ENCODE measurements at places on chromosomes 13 and 19. TPM values are rescaled to one million over a fixed set of nuclear protein-coding genes. Genes with fewer than 3 reads are reported as not detected.

PSG3 gene
- 0.53 TPM for polyA plus RNA-seq

FCHO1 gene
- 3.4 TPM for polyA plus RNA-seq

KLK7 gene
- polyA plus RNA-seq = 6.1 TPM

ZNF780B gene
- 21.4 TPM for polyA plus RNA-seq

ZNF460 gene
- polyA plus RNA-seq = 1.5 TPM

IGFL3 gene
- polyA plus RNA-seq = not detected

IRS2 gene
- 12.4 TPM for polyA plus RNA-seq

SIGLEC10 gene
- 0.87 TPM for polyA plus RNA-seq

DNA sequence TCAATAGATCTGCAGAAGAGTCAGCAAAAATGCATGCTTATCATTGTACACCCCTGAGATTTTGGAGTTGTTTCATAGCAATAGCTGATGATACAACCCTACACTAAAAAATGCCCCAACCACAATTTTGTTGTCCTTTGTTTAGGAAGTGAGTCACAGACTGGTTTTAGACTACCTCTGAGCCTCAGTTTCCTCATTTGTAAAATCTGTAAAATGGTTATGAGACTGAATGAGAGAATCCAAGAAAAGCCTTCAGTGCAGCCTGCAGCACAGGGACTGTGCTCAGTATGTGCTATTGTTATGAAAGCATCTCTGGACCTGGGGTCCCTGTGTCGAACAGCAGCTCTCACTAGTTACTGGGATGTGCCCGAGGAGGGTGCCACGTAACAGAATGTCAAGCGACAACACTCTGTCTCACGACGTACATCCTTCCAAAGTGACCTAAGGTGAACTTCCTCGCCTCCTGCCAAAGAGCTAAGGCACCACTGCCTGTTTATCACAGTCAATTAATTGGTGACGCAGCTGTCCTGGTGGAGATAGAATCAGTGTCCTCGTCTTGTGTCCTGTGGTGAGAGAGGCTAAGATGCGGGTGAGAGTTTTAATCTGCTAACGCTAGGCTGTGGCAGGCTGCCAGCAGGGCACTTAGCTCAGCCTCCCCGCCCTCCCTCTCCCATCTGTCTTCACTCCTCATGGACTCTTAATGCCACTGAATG lies 18.1 kb downstream of the DHRS12 start:
- no peak for DNase-seq

- DNase-seq = no peak
These were observed 52.0 kb downstream of the DCT start for GRCh38 chr13:94427313-94427953.

GRCh38 chr13:28349907-28350654 lies 144.8 kb downstream of the FLT1 start:
- DNase-seq = no peak

DNA sequence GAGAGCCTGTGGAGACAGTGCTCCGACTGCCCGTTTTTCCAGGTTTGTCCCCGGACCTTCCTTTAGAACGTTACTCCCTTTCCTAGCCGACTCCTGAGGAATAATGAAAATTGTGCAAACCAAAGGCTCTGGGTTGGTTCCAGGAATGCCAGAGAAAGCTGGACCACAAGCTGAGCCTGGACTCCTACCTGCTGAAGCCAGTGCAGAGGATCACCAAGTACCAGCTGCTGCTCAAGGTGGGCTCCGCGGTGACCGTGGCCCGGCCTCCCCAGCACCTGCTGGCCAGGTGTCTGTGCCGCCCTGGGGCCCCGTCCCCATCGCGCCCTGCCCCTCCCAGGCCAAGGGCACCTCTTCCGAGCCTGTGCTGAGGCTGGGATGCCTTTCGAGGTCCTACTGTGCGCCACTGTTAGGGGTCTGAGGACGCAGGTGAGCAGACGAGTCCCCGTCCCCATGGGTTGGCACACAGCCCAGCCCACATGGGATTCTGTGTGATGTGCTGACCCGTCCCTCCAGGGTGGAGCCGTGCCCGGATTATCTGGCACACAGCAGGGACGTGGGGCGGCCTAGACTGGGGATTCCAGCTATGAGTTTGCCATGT lies 20.5 kb upstream of the F7 start:
- no peak for DNase-seq

DNA sequence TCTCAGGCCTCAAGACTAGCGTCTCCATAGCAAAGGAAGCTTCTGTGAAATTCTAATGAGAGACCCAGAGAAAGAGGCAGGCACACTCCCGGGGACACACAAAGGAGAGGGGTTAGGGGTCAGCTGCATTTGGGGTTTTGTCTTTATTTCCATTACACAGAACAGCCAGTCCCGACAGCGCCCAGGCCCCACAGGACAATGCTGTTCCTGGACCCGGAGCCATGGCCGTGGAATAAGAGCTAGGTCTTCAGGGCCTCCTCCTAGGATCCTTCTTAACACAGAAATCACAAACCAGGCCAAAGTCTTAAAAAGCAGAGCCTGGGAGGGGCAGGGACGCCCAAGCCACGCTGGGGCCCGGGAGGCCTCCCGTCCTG lies 22.8 kb downstream of the KCTD15 start:
- DNase-seq = no peak

DNA sequence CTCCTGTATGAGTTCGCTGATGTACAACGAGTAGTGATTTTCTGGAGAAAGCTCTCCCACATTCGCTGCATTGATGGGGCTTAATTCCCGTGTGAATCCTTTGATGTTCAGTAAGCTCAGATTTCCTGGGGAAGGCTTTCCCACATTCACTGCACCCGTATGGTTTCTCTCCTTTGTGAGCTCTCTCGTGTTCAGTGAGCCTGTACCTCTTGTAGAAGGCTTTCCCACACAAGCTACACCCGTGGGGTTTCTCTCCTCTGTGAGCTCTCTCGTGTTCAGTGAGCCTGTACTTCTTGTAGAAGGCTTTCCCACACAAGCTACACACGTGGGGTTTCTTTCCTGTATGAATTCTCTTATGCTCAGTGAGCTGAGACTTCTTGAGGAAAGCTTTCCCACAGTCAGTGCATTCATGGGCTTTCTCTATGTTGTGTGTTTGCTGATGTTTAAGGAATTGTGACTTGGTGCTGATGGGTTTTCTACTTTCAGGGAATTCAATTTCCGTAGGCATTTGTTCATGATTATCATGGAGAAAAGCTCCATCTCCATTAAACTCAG lies 3.5 kb upstream of the ZNF577 start:
- no peak for DNase-seq

DNA sequence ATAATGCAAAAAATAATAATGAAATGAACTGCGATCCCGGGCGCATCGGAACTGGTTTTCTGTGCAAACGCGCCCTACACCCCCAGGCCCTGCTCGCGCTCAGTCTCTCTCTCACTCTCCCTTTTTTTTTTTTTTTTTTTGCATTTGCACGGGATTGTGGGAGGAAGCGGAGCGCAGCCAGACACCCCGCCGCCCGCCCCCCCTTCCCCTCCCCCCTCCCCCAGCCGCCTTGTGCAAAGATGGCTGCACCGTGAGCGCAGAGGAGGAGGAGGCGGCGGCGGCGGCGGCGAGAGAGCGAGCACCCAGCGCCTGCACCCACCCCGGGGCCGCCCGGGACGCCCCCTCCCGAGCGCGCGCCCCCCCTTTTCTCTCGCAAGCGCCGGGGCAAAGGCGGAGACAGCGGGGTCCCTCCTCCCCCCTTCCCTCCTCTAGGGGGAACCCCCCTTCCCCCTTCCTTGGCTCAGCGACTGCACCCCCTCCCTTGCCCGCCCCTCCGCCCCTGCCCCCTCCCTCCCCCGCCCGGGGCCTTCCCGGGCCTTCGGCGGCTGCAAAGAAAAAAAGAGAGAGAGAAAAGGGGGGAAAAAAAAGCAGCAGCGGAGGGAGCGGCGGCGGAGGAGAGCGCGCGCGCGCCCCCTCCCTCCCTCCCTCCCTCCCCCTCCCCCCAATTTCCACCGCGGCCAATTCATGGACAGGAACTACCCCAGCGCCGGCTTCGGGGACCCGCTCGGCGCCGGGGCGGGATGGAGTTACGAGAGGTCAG lies at the start of gene PRR12:
Gene PRR12 (plus strand): TSS at position 212 of the 760 bp plus-strand sequence. CDS start 473 bp downstream, at position 685.
- DNase-seq = no peak

DNA sequence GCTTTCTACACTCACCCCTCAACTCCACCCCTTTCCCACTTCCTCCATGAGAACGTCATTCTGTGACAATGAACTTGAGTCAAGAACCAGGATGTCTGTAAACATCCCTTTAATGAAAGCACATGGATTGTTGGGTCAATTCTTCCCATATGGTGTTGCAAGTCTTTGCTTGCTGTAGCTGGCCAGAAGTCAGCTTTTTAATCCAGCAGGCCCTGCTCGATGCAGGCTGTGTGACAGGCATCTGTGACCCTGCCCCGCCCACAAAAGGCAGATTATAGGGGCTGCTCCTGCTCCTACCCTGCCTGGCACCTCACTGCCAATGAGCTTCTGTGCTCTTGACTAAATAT lies 78.0 kb downstream of the STARD13 start:
- DNase-seq = no peak

GRCh38 chr19:47122359-47123335 lies 8.0 kb upstream of the SAE1 start:
- no peak for DNase-seq

GRCh38 chr19:29365836-29366417 lies 153.0 kb upstream of the UQCRFS1 start:
- DNase-seq = no peak

- no peak for DNase-seq
These were observed 126.0 kb downstream of the ATP11A start for GRCh38 chr13:112815871-112816270.

DNA sequence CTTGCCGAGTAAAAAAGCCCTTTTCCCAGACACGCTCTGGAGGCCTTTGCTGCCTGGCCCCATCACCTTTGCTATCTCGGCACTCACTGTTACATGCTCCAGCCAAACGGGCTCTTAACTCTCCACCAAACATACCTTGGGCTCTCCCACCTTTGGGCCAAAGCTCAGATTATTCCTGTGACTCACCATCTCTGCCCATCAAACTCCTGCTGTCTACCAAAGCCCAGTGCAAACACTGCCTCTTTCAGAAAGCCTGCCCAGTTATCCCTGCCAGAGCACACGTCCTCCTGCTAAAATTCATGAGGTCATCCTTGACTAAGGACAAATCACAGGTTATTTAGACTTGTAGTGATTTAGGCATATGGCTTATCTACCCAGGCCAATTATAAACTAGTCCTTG lies 48.1 kb upstream of the SERPINE3 start:
- no peak for DNase-seq

DNA sequence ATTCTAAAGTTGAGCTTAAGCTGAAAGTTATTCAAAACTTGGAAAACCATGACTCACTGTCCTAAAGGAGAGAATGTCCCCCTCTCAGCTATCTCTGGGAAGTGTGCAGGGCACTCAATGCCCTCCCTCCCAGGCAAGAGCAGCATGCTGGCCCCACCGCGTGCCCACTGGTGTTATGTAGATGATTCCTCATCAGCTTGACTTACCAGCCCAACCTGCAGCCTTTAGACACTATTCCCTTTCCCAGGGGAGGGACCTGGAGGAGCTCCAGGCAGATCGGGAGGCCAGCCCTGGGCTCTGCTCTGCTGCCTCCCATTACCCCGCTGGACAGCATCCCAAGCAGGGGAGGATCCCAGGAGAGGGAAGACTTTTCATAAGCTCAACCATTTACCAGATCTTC lies 124.6 kb downstream of the FGF14 start:
- no peak for DNase-seq

DNA sequence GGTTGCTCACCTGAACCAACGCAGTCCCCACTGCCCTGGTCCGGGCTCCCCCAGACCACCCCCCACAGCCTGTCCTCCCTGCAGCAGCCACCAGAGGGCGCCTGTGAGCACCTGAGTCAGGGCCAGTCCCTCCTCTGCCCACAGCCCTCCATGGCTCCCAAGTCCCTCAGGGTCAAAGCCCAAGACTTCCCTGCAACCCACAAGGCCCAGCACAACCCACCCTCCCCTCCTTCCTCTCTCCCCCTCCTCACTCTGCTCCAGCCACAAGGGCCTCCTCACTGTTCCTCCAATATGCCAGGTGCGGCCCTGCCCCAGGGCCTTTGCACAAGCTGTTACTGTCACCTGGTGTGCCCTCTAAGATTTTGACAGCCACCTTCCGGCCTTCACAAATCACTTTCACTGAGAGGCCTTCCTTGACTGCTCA lies 10.9 kb downstream of the GNA15 start:
- no peak for DNase-seq

- DNase-seq = no peak
These were observed at the start of gene DOCK6 for GRCh38 chr19:11261971-11262839. TSS of gene DOCK6 (minus strand) at chr19:11262524. CDS start at chr19:11262440, 84 bp downstream.

DNA sequence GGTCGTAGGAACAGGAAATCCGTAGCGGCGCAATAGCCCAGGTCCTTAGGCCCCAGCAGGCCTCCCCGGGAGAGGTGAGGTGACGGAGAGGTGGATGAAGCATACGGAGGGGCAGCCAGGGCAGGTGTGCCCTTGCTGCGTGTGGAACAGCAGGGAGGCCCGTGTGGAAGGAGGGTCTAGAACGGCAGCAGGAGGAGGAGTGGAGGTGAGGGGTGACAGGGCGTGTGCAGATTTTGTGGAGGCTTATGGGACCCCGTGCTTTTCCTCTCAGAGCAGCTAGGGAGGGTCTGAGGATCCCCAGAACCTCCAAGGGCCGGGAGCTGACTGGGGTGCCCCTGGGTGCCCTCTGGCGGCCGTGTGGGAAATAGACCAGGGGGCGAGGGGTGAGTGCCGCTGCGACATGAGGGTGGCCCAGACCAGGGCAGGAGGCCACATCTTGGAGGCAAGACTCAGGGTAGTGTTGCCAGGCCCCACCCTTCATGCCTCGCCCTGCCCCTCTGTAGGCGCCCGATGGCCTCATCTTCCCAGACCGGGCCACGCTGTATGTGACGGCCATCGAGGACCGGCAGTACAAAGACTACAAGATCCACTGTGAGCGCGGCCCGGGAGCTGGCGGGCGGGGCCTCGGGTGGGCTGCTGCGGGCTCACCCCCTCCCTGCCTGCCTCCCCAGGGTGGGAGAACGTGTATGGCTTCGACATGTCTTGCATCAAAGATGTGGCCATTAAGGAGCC lies 5.0 kb upstream of the ADM5 start:
- no peak for DNase-seq

DNA sequence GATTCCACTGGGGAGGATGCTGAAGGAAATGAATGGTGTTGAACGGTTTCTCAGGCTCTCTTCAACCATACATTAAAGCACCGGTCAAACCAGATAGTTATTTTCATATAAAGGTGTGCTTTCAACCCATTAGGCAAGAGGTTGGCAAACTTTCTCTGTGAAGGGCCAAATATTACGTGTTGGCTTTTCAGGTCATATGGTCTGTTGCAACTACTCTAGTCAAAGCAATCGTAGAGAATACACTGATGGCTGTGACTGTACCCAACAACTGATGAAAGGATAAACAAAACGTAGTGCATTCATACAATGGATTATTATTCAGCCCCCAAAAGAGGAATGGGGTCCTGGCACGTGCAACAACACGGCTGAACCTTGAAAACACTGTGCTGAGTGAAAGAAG lies 5.8 kb downstream of the ZSCAN5A start:
- no peak for DNase-seq

DNA sequence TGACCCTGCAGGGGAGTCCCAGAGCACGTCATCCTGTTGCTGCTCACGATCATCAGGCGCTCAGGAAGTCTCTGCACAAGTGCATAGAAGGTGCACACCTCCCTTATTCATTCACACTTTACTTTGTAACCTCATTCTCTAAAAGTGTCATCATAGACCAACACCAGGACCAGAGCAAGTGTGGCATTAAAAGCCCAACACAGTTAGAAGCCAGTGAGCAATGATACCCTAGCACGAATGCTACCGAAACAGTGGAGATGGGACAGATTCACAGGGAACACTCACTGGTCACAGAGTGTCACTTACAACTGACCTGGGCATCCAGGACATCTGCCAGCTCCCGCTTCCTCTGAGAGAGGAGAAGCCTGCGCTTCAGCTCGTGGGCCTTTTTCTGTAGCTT lies 17.0 kb downstream of the HAUS8 start:
- DNase-seq = no peak

Data from right renal pelvis (tissue), 4 donors.